ENCODE measurements at places on chromosomes 3 and 15.

DNA sequence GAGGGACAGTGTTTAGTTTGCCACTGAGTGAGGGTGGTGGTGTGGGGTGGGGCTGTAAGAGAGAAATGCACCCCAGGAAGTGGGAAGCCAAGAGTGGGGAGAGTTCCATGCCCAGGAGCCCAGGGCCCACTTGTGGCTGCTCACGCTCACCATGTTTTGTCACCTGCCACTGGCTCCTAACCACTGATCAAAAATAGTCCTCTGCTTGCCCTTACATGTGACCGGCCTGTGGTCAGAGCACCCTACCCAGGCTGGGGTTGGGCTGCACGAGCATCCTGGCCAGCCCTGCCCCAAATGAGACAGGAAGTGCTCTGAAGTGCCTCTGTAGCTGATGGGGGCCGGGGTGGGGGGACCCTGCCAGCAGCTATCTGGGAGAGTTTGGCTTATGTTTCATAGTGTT, 216.3 kb downstream of the RPLP1 start:
- no peak for DNase-seq

DNA sequence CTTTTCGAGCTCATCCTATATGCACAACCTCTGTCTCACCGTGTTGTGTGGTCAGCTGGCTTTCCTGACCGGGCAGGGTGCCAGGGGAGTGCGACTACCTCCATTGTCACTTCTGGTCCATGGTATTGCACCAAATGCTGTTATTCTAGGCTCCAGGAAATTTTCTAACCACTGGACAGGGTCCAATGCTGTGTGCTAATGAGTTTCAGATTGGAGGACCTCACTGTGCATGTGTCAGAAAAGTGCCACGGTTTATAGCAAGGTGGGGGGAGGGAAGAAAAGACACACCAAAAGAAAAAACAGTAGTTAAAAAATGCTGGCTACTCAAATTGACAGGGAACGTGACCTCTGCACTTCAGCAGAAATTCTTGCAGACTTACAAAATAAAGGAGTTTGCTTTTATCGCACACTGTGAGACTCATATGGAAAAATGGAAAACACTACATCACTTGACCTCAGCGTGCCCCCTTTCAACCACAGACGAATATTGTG, 480.1 kb downstream of the FOXP1 start:
- no peak for DNase-seq

DNA sequence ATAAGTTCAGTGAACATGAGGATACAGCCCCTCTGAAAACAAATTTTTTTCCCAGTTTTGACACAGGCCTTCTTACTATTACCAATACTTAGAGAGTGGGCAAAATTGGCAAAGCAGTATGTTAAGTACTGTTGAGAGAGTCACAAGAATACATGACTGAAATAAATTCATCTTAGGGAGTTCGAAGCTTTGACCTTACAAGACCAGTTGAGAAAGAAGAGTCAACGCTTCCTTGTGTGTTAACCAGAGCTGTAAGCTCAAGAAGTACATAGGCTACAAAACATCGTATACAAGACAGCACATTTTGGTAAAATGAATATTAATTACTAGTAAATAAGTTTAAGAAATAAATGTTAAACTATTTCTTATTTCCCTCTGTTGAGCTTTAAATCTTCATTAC, 164.4 kb upstream of the RORA start:
- DNase-seq: no peak

GRCh38 chr15:63038926-63039673, 3.4 kb upstream of the TPM1 start:
- DNase-seq: no peak

GRCh38 chr3:52831500-52832301, 1.2 kb upstream of the ITIH4 start:
- DNase-seq: no peak

- peak; percentile 52 for DNase-seq
Observed at GRCh38 chr3:184361932-184362667, 590 bp downstream of the POLR2H start.

DNA sequence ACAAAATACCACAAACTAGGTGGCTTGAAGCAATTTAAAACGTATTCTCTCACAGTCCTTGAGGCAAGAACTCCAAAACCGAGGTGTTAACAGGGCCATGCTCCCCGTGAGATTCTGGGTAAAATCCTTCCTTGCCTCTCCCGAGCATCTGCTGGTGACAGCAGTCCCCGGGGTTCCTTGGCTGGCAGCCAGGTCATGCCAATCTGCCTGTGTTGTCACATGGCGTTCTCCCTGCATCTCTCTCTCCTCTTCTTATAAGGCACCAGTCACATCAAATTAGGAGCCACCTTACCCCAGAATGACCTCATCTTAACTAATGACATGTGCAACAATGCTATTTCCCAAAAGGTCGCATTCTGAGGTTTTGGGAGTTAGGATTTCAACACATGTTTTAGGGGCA, 26.3 kb upstream of the LRRN1 start:
- DNase-seq: no peak

- DNase-seq: no peak
Observed at GRCh38 chr3:128188326-128188725, 35.0 kb downstream of the EEFSEC start.
